NCI-H2081 treated with DMSO at 0.1 percent for 48 hours (cell line): ENCODE measurements at places on chromosomes 12 and 14.

- no peak for DNase-seq
These were observed 4.7 kb downstream of the LYZ start for GRCh38 chr12:69352904-69353303.

DNA sequence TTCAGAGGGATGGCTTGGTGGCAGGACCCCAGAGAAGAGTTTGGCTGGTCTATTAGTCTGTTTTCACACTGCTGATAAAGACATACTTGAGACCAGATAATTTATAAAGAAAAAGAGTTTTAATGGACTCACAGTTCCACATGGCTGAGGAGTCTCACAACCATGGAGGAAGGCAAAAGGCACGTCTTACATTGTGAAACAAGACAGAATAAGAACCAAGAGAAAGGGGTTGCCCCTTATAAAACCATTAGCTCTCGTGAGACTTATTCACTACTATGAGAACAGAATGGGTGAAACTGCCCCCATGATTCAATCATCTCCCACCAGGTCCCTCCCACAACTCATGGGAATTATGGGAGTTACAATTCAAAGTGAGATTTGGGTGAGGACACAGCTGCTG, 78.5 kb upstream of the SSTR1 start:
- no peak for DNase-seq

DNA sequence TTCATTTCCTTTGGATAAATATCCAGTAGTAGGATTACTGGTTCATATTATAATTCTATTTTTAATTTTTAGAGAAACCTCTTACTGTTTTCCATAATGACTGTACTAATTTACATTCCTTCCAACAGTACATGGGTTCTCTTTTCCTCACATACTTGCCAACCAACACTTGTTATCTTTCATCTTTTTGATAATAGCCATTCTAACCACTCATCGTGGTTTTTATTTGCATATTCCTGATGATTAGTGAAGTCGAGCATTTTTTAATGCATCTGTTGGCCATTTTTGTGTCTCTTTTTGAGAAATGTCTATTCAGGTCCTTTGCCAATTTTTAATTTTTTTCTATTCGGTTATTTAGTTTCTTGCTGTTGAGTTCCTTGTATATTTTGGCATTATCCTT, 457.7 kb upstream of the PDE3A start:
- DNase-seq = no peak

- no peak for DNase-seq
These were observed 72.7 kb downstream of the MYRFL start for GRCh38 chr12:69897744-69898143.

DNA sequence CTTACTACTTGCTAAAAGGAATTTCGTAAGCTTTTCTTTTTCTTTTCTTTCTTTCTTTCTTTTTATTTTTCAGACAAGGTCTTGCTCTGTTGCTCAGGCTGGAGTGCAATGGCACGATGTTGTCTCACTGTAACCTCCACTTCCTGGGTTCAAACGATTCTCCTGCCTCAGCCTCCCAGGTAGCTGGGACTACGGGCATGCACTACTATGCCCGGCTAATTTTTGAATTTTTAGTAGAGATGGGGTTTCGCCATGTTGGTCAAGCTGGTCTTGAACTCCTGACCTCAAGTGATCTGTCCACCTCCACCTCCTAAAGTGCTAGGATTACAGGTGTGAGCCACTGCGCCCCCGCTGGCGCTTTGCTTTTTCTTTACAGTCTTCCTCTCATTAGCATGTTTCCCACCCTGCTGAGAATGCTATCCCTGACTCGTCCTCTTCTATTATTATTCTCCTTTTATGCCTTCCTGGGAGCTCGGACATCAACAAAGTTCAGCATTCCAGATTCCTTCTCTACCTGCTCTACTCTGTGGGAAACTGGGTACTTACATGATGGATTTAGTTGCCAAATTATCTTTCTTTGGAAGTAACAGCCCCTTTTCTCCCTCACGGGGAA, 3.1 kb downstream of the MTHFD1 start:
- no peak for DNase-seq

GRCh38 chr14:64634558-64634957, 69.7 kb upstream of the PLEKHG3 start:
- DNase-seq = no peak

- no peak for DNase-seq
These were observed 390.1 kb upstream of the PDE3A start for GRCh38 chr12:19978193-19978592.

DNA sequence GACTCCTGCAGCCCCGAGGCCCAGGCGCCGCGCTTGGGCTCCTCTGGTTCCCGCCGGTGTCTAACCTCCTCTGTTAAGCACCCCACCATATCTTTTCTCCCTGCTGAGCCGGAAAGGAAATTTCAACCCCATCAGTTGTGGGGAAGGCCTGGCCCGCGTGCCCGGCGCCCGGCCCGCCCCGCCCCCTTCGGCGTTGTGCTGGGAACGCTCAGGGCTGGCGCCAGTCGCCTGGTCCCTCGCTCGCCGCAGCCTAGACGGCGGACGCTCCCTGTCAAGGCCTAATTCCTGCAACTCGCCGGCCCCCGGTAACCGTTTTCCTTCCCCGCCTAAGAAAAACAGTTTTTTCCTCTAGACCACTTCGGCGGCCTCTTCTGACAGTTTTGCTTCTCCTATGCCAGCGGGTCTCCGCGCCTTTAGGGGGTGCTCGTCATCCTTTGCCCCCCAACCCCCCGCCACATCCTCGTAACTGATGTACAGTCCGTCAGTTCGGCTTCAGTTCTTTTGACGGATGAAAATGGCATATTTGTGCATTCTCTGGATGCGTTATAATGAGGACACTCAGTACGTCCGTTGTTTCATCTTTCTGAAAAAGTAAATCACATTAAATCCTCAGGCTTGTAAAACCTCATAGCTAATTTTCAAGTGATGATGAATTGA, 506 bp upstream of the NAP1L1 start:
- DNase-seq = no peak

DNA sequence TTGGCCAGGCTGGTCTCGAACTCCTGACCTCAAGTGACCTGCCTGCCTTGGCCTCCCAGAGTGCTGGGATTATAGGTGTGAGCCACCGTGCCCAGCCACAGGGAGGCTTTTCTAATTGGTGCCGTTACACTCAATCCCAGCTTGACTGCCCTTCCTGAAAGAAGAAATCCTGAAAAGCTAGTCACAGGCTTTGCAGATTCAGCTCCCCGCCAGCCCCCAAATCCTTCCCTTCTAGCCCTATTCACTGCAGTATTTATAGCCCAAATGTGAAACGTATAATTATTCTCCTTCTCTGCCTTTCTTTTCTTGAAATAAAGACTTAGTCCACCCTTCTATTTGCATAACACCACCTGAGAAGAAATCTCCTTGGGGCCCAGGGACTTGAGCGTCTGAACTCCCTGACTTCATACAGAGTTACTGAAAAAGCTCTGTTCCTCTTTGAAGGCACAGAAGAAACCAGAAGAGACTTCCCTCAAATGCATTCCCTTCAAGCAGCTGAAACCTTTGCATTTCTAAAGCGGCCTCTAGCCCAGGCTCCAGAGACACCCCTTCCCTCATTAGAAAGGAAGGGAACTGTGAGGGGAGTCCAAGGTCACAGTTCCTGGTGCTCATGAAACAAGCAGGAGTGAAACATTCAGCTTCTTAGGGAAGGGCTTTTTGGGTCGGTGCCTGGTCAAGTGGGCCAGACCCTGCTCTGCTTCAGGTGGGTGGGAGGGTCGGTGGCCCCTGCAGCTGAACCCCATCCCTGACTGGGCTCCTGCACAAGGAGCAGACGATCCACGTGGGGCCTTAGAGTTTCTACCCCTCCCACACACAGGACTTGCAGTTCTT, 42.3 kb upstream of the BATF start:
- DNase-seq = no peak

DNA sequence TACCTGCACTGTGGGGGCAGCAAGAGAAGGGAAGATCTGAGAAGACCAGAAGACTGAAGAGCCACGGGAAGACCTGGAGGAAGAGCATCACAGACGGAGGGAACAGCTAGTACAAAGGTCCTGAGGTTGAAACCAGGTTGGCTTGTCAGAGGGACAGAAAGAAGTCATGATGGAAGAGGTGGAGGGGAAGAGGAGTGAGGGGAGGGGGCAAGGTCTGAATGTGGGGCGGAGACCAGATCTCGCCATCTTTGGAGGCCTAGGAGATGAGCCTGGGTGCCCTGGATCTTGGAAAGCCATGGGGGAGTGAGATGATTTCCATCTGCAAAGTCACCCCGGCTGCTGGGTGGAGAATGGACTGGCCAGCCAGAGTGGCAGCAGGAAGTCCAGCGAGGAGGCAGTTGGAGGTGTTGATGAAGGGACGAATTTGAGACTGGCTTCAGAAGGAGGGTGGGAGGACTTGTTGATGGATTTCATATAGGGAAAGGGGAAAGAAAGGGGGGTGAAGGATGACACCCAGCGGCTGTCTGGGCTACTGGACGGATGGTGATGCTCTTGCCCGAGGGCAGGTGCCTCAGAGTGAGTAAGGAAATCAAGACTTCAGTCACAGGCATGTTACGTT, 14.6 kb upstream of the UBC start:
- no peak for DNase-seq

- DNase-seq = no peak
These were observed 315.3 kb upstream of the PRICKLE1 start for GRCh38 chr12:42904683-42905418.

DNA sequence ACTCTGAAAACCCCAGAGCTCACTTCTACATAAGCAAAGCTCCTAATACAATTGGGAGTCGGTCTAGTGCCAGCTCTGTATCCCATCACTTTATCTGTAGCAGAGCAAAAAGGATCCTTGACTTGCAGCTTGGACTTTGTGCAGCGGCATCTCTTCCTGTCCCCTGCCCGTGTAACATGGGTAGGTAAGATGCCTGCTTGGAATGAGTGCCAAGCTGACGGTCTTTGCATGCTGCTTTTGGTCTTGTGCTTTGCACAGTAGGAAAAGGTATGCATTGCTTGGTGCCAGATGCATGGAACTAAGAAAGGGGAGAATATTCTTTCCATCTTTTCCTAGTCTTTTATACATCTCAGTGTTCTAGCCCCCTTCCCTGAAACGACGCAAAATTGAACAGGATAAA, 6.9 kb upstream of the PLEKHH1 start:
- DNase-seq = no peak

DNA sequence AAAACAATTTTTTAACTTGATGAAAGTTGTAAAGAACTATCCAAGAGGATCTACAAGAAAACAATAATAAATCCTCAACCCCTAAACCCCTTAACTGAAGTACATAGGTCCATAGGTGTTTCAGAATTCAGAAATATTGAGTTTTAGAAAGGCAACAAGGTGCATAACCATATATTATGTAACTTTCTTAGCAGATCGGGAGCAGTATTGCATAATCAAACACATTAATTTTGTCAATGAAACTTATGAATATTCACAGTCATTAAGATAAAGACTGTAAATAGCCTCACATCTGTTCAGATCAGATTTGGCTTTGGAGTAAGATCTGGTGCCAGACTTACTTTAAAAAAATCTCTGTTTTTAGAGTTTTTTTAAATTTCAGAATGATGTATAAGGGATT, 647.1 kb upstream of the FLRT2 start:
- no peak for DNase-seq

DNA sequence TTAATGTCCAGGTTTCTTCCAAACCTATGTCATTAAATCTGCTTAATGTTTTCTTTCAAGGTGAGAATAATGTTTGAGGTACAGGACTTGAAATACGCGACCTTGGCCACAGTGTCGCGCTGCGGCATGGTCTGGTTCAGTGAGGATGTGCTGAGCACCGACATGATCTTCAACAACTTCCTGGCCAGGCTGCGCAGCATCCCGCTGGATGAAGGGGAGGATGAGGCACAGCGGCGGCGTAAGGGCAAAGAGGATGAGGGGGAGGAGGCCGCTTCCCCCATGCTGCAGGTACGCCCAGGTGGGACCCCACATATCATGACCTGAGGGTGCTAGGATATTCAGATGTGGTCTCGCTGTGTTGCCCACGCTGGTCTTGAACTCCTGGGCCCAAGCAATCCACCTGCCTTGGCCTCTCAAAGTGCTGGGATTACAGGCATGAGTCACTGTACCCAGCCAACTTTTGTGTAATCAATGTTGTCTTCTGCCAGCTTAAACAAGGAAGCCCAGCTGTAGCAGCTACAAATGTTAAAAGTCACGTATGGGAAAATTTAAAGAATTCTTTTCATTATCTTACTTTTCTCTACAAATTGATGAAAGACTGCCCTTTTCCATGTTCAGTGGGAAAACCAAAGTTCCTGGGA, 50.8 kb downstream of the DYNC1H1 start:
- no peak for DNase-seq

- no peak for DNase-seq
These were observed 3.1 kb upstream of the CDCA4 start for GRCh38 chr14:105023791-105024480.

DNA sequence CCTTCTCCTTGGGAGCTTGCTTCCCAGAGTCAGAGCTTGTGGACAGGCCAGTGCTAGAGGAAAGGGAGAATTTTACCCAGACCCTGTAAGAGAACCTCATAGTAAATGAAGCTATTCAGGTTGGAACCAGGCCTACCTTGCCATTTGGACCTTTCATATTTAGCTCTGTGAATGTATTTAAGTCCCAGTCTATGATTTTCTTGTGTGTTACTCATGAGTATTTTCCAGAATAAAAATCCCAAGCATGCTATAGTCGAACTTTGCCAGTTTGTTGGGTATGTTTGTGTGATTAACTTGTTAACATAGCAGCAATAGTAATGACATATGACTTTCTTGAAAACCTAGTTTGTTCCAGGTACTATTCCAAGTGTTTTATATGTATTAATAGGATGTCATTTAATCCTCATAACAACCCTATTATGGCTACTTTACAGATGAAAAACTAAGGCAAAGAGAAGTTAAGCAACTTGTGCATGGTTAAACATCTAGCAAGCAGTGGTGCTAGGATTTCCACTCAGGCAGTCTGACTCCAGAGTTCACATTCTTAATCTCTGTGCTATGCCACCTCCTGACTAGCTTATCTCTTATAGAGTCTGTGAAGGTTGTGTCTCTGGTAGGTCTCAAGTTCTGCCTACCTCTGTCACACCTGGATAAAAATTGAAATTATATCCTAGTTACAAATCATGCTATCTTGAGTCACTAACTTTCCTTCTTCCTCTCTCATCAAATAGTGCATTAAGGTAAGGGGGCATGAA, 47.9 kb upstream of the GARIN2 start:
- no peak for DNase-seq

- no peak for DNase-seq
These were observed 79.6 kb upstream of the SLC38A2 start for GRCh38 chr12:46452061-46452615.

DNA sequence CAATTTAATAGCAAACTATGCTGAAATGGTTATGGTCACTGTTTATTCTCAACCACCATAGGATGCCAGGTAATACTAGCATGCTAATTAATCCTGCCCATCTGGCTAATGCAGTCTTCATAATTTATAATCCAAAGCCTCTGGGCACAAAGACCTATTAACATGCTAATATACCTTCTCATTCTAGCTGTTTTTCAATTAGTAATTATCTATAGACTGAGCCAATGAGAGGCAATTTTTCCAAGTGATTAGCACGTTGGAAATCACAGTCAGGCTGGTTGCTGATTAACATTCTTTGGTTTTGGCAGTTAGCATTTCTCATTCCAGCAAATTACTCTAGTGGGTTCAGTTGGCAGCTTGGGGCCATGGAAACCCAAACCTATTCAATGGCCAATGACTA, 357.2 kb downstream of the SEC23A start:
- no peak for DNase-seq
